ENCODE measurements at places on chromosomes 12 and 14. TPM values are rescaled to one million over a fixed set of nuclear protein-coding genes. Genes with fewer than 3 reads are reported as not detected.

Gene LRFN5
- not detected for total RNA-seq

Gene LBHD2
- total RNA-seq: not detected

Gene LALBA
- not detected for total RNA-seq

DNA sequence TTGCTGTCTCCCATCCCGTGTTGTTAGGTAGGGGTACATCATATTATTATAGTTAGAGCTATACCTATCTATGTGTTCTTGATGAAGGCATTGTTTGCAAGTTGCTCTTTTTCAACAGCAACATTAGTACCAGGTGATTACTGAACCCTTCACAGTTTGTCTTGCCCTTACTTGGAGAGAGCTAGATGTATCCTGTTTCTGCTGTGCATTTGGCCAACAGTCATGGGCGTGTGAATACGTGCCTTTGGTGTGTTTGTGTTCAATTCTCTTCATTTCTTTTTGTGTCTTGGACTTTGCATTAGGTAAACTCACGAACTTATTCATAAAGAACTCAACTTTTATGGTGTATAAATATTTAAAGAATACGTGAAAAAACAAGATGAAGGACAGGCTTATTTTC is 14.3 kb downstream of the ARF6 start:
- H3K4me1 ChIP-seq: peaks cover 16% of the 10 kb centered on the region
- no peak overlapping the region for H3K4me3 ChIP-seq
- no peak overlapping the region for H3K27ac ChIP-seq
- no peak for DNase-seq

- no peaks in the 10 kb centered on the region for H3K27me3 ChIP-seq
- no peaks in the 10 kb centered on the region for H3K4me1 ChIP-seq
- no peak overlapping the region for H3K27ac ChIP-seq
Measured at GRCh38 chr14:39492267-39492666, 60.0 kb upstream of the FBXO33 start.

DNA sequence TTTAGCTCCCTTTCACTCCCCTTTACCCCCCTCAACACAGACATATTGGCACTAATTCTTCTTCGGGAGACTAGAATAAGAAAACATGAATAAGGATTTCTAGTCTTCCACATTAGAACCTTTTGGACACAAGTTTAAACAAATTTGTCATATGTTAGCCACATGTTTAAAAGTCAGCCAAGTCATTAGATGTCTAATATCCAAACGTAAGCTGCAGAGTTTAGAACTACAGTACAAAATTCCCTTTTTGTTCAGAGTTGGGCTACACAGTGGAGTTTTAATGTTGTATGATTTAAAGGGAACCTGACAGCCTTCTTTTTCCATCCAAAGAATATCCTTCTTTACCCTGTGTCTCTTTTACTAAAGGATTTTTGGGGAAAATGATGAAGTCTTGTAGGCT is 79.8 kb downstream of the PDE6H start:
- DNase-seq: no peak
- no peaks in the 10 kb centered on the region for H3K36me3 ChIP-seq
- no peaks in the 10 kb centered on the region for H3K27me3 ChIP-seq
- H3K4me3 ChIP-seq: no peak overlapping the region
- no peak overlapping the region for H3K27ac ChIP-seq

- no peak overlapping the region for H3K27ac ChIP-seq
- H3K36me3 ChIP-seq: peaks cover 21% of the 10 kb centered on the region
- DNase-seq: no peak
- H3K4me1 ChIP-seq: no peaks in the 10 kb centered on the region
Measured at GRCh38 chr14:97944380-97944779, 1147.2 kb downstream of the VRK1 start.
